ENCODE measurements at places on chromosomes 5 and 9. TPM values are rescaled to one million over a fixed set of nuclear protein-coding genes. Genes with fewer than 3 reads are reported as not detected.
A peak's percentile ranks its signal among the peaks of the same experiment; 100 is the strongest.

GRCh38 chr5:143749581-143750205 is 62.3 kb upstream of the HMHB1 start:
- DNase-seq, result no peak

DNA sequence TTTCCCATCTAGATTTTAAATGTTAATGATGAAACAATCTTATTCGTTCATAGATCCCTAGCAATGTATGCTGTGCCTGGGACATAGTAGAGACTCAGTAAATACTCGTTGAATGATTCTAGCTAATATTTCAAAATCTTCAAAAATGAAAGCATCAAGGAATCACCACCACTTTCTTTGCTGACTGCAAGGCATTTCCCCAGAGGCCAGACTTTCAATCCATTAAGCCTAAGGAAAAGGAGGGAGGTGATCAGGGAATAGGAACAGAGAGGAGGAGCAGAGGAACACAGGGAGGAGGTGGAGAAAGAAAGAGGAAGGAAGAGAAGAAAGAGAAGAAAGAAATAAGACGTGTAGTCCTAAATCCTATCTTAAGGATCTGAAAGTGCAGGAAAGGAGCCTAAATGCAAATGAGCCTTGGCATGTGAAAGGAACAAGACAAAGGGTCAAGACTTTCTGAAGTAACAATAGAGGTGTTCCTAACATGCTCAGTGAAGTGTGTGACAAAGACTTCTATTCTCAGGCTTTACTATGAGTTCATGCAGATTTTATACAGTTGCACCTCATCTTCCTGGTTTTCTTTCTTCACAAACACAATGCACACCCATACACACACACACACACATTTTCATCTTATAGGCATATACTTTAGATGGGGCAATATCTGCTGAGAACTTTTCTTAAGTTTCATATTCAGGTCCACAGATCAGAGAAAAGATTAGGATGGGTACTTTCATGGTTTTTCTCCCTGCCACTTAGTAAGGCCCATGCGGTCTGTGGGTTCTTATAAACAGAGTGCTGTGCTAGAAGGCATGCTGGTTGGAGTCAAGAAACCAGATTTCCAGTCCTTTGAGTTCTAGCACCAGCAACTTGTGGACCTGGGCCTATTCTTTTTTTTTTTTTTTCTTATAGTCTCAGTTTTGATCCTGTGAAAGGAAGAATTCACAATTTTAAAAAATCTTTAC is 512.2 kb upstream of the TNC start:
- DNase-seq, result no peak

- DNase-seq, result no peak
Observed at GRCh38 chr9:20693068-20693467, 9.0 kb downstream of the FOCAD start.

DNA sequence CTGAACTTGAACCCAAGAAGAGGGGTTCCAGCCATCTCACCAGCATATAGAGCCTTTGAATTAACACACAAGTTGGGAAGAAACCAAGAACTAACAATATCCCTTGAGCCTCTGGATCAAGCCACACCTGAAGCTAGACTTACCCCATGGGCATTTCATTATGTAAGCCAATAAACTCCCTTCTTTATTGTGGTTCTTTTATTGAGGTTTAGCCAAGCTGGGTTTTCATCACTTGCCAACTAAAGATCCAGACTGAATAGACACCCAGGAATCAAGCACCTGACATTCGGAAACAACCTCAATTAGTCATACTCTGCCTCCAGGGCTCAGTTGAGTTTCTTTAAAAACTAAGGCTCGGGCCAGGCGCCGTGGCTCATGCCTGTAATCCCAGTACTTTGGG is 226.7 kb downstream of the AGTPBP1 start:
- no peak for DNase-seq

DNA sequence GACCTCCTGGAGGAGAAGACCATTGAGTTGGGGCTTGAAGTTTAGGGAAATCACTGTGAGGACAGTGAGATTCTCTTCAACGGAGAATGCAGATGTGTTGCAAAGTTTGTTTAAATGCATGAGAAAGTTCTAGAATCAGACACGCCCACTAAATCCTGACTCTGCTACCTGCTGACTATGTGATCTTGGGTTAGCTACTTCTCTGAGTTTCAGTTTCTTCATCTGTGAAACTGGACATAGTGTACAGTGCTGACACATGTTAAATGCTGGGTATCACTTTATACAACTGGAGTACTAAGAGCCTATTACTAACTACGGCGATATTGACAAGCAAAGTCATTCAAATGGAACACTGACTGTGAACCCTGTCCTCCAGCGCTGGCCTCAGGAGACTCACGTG is 255.5 kb downstream of the HSPA4 start:
- no peak for DNase-seq

DNA sequence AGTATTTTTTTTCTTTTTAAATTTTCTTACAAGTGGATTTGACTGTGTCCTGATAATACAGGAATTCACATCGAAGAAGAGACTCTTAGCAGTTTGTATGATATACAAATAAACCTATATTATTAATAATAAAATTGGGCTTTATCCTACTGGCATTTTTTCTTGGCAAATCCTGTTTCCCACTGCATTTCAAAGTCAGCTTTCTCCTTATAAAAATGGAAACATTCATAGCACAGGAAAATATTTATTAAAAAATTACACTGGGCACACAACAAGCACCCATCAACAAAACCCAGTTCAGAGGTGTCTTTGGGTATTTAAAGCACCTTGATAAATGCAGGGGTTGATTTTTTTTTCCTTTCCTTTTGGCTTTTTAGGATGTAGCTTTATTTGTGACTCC is 200.9 kb downstream of the MEF2C start:
- DNase-seq, result no peak

- DNase-seq, result no peak
Observed at GRCh38 chr9:130937146-130938076, 1.6 kb downstream of the FIBCD1 start.

GRCh38 chr9:125805057-125805456 is 57.9 kb downstream of the PBX3 start:
- DNase-seq, result no peak

GRCh38 chr5:134540747-134541733 is 15.6 kb downstream of the JADE2 start:
- no peak for DNase-seq

GRCh38 chr9:121569266-121569648 is 69.6 kb upstream of the GGTA1 start:
- no peak for DNase-seq

- DNase-seq, result no peak
Observed at GRCh38 chr5:127450046-127450445, 67.4 kb upstream of the PRRC1 start.

GRCh38 chr9:105282870-105283621 is 38.6 kb downstream of the SLC44A1 start:
- no peak for DNase-seq

DNA sequence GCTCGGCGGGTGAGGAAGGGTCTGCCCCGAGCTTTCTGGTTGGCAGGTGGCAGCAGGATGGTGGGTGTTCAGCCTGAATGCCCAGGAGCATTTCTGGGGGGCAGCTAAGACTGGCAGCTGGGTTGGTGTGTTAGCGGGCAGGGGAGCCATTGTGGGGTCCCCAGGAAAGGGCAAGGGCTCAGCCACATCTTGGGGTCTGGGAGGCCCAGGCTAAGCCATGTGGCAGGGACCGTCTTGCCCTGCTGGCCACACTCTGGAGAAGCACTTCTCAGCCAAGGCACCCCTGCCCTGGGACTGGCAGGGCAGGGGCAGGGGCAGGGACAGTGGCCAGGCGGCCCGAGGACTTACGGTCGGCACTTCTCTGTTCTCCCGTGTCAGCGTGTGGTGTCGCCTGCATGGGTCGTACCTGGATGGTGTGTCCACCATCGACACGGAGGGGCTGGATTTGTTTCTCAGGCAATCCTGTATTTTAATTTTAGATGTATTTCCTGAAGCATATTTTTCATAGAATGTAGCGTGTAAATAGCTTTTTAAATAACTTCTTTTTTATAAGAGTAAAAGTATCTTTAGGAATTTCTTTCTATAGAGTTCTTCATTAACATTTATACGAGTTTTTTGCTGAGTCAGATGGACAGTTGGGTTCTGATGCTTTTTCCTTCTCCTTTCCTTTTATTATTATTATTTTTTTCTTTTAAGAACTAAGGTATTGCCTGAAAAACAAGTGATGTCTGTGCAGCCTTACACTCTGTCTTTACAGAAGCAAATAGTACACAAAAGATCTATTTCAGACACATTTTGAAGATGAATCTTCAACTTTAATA is 102.0 kb downstream of the PHF2 start:
- peak; percentile 46 for DNase-seq

DNA sequence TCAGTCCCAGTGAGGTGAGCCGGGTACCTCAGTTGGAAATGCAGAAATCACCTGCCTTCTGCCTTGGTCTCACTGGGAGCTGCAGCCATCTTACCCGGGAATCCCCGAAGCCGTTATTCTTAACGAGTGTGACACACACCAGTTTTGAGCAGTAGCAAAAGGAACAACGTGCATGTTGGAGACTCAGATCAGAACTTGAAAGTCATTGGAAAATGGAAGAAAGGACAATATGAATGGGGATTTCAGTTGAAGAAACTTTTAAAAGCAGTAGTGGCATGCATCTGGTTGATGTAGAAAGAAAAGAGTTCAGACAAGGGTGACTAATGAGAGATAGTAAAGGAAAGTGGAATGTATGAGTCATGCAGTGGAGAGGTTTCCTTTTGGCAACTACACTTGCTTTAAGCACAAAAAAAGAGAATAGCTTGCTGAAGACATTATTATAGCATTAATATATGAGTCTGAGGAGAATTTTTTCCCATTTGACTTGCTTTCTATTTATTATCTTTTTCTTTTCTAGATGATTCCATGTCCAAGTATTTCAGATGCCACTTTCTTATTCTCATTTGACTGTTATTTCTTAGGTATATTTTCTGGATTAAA is 44.4 kb upstream of the ANKDD1B start:
- no peak for DNase-seq

DNA sequence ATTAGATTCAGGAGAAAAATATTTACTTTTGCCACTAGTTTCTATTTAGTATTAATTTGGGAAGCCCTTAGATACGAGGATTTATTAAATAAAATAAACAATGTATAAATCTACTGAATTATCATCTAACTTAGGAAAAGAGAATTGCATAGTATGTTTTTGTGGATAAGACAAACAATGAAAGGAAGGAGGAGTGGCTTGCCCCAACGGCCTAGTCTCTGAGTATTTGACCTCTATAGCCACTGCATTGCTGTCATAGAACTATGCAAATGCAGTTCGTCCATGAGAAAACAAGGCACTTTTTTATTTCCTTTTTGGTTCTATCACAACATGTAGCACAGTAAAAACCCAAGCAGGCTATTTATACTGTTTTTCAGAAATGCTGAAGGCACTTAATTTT is 321.2 kb upstream of the CCNH start:
- DNase-seq, result no peak

- DNase-seq, result no peak
Observed at GRCh38 chr5:129770024-129770820, 22.3 kb downstream of the MINAR2 start.

DNA sequence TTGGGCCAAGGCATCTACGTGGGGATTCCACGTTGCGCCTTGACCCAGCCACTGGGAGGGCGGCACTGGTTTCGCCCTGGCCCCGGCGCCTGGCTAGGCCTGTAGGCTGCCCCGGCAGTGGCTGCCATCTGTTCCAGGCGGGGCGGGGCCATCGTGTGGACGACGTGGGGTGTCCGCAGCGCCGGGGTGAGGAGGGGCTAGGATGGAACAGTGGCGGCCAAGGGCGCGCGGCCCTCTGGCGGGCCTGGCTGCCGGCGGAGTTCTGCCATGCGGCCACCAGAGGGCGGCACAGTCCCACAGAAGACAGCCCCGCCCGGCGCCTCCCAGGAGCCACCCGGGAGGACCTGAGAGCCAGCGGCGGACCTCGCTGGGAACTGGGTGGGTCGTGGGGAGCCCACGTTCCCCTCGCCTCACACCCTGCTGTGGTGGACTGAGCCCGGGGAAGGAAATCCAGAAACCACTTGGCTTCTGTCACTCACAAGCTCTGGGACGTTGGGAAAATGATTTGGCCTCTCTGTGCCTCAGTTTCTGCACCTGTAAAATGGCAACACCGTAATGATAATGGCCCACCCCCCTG is 22.6 kb upstream of the RAPGEF1 start:
- DNase-seq, result peak; percentile 34

DNA sequence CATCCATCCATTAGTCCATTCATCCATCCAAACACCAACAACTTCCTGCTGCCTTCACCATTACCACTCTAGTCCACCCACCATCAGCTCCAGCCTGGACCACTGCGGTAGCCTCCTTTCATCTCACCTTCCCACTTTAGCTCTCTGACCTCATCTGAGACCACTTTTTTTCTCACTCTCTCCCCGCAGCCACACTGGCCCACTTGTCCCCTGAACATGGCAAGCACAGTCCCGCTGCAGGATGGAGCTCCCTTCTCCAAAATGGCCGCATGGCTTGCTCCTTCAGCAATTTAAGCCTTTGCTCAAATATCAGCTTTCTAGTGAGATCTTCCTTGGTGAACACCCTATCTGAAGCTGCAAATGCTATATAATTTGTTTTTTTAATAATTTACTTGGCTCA is 11.1 kb downstream of the CSF1R start:
- no peak for DNase-seq

DNA sequence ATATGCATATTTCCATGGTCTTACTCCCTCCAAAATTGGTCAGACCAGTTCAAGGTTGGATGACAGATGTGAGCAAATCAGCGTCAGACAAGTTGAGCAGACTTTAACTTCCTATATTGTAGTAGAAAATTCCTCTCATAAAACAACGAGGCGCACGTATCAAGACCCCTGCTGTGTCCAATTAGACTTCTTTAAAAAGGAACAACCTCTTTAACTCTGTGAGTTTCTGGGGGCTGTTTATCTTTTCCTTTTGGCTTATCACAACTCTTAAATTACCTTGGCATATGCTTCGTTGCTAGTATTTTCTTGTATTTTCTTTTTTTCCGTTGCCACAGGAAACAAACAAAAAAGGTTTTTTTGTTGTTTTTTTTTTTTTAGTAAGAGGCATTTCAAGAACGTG is 398.2 kb upstream of the WWC1 start:
- DNase-seq, result no peak

DNA sequence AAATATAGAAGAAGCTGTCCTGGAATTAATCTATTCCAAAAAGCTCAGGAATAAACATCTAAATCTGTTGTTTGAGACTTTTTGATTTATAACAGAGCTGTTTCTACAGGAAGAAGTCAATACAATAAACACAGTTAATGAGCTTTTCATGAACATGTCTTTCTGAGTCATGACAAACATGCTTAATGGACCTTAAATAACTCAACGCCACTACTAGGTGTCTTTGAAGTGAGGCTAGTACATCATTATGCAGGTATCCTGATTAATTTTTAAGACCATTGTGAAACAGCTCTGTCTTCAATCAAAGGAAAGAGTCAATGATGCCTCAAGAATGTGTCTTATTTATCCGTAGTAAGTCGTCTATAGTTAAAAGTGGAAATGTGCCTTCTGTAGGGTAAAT is 131.6 kb downstream of the GABRB2 start:
- no peak for DNase-seq

PCDHA11 gene
- total RNA-seq, result 1.0 TPM

LCN1 gene
- total RNA-seq, result not detected

SLC45A2 gene
- total RNA-seq, result not detected

CDC25C gene
- total RNA-seq, result not detected

C9orf153 gene
- 0.12 TPM for total RNA-seq

ARID3C gene
- total RNA-seq, result not detected

LHX6 gene
- 1.2 TPM for total RNA-seq

MEF2C gene
- total RNA-seq, result 5.3 TPM

ZNF883 gene
- total RNA-seq, result 1.5 TPM

MEIKIN gene
- total RNA-seq, result not detected

BHMT gene
- total RNA-seq, result not detected

GAS1 gene
- 7.7 TPM for total RNA-seq
